Neural progenitor cell (in vitro differentiated cells): ENCODE measurements at places on chromosomes 4 and X. TPM values are rescaled to one million over a fixed set of nuclear protein-coding genes. Genes with fewer than 3 reads are reported as not detected.

DNA sequence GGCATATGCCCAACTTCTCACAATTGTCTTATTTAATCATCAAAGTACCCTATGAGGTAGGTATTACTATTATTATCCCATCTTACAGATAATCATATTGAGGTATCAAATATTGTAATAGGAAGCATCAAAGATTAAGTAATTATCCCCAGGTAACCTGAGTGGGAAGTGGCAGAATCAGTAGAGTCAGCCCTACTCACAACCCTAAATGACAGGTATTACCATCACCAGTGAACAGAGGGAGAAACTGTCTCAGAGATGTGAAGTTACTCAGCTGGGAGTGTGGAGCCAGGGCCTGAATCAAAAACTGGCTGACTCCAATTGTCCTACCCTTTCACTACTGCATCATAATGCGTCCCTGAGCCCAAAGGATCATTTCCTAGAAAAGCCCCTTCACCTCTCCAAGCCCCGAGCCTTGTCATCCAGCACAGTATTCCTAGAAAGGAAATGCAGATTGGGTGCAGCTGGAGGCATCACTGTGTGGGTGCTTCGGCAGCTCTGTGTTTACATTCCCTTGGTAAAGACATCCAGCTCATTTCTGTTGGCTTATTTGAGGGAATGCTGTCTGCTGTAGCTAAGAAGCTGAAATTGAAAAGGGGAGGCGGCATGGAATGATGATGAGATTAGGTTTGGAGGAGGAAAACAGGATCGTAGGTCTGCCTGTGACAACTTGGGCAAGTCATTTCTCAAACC lies 72.8 kb downstream of the DHX15 start:
- no peaks in the 10 kb centered on the region for H3K36me3 ChIP-seq
- no peak overlapping the region for H3K27ac ChIP-seq
- no peak for DNase-seq
- no peaks in the 10 kb centered on the region for H3K4me1 ChIP-seq
- H3K27me3 ChIP-seq: no peaks in the 10 kb centered on the region

- no peak overlapping the region for H3K4me3 ChIP-seq
- no peaks in the 10 kb centered on the region for H3K4me1 ChIP-seq
- no peaks in the 10 kb centered on the region for H3K36me3 ChIP-seq
- no peak overlapping the region for H3K27ac ChIP-seq
- DNase-seq: no peak
- H3K27me3 ChIP-seq: no peaks in the 10 kb centered on the region
Measured at GRCh38 chr4:145333786-145334185, 147.9 kb upstream of the SMAD1 start.

The POF1B gene
- total RNA-seq: not detected in 2 replicates

- H3K4me1 ChIP-seq: no peaks in the 10 kb centered on the region
- no peaks in the 10 kb centered on the region for H3K27me3 ChIP-seq
- DNase-seq: no peak
- H3K36me3 ChIP-seq: no peaks in the 10 kb centered on the region
Measured at GRCh38 chrX:106710771-106711170, 15.7 kb upstream of the RNF128 start.

DNA sequence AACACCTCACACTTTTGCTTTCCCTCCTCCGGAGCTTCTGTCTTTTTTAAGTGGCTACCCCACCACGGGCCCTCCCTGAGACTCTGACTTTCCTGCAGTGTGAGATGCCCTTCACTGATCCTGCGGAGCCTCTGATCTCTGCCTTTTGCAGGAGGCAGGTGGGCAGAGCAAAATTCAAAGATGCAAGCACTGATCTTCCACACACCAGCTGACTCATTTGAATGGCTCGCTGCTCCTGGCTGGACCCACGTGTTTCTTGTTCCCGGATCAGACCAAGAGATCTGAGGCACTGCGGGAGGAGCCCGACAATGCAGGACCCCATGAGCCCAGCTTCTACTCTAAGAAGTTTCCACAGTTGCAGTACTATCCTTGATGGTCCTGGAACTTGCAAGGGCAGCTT lies 1607.9 kb upstream of the TENM3 start:
- no peak overlapping the region for H3K27ac ChIP-seq
- H3K27me3 ChIP-seq: no peaks in the 10 kb centered on the region
- no peak overlapping the region for H3K4me3 ChIP-seq
- H3K36me3 ChIP-seq: no peaks in the 10 kb centered on the region
